GM13976 (cell line): ENCODE measurements at places on chromosomes 5 and 9.

DNA sequence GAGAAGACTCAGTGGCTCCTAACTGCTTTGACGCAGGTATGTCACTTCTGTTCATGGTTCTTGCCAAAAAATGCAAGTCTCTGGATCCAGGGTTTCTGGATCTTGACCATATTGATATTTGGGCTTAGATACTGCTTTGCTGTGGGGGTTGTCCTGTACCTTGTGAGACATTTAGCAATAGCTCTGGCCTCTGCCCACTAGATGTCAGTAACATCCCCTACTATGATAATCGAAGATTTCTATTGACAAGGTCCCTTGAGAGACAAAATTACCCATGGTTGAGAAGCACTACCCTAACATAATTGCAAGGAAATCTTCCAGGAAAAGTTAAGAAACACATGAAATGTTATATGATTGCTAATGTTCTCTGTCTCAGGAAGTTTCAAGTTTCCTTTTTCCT lies 285.4 kb downstream of the TMEM232 start:
- no peak for DNase-seq

GRCh38 chr5:78803353-78803752 lies 154.8 kb upstream of the LHFPL2 start:
- DNase-seq = no peak

- no peak for DNase-seq
Observed at GRCh38 chr9:85859765-85860164, 81.2 kb upstream of the NAA35 start.

- DNase-seq = no peak
Observed at GRCh38 chr5:174402222-174402812, 322.1 kb upstream of the MSX2 start.

GRCh38 chr5:169670769-169671525 lies 33.9 kb downstream of the DOCK2 start:
- peak; percentile 63 for DNase-seq

GRCh38 chr9:8074713-8075286 lies 275.2 kb upstream of the DMAC1 start:
- DNase-seq = no peak

GRCh38 chr5:42337607-42338006 lies 85.6 kb upstream of the GHR start:
- DNase-seq = no peak

GRCh38 chr5:157030692-157031091 lies 28.2 kb downstream of the HAVCR1 start:
- DNase-seq = no peak

GRCh38 chr5:57804505-57804904 lies 321.9 kb upstream of the ACTBL2 start:
- DNase-seq = no peak

GRCh38 chr9:126752881-126753670 lies 51.8 kb upstream of the ZBTB43 start:
- DNase-seq = no peak

DNA sequence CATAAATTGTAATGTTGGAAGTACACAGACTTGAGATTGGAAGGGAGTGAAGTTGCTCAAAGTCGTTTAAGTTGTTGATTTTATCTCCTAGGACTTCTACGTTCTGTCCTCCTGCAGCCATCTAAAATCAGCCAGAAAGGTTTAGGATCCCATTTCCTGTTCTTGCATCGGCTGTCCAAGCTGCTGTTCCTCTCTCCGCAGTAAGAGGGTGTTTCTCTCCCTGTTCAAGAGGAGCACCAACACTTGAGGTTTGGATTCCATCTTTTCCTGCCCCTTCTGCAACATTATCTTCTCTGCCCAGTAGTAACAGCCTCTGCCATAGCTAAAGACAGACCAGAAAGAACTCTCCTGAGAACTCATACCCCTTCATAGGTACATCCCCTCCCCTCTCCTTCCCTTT lies 373.4 kb downstream of the GADD45G start:
- no peak for DNase-seq

DNA sequence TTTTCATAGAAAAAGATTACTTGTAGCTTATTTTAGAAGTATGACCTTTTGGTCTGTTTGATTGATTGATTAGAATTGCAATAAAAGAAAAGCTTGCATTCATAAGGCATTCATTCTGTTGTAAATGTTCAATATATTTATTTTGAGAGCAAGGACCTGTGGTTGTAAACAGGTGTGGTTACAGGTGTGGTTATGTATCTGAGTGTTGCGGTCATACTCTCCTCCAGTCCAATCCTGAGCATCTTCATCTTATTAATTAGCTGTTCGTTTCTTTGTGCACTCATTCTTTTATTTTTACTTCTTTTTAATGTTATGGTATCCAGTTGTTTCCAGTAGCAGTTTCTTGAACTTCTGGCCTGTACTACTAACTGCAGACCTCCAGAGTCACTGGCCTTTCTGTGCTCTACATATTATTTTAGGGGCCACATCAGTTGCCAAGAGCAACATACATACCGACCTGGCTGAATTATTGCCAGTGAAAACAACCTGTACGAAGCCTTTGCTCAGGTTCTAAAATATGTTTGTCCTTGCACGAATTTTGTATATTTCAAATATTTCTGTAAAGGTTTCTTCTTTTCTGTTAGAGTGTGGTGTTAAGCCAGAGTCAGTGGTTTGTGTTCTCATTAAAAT lies 128.7 kb downstream of the CDC42SE2 start:
- no peak for DNase-seq

- DNase-seq = no peak
Observed at GRCh38 chr5:31442058-31442745, 89.7 kb downstream of the DROSHA start.

DNA sequence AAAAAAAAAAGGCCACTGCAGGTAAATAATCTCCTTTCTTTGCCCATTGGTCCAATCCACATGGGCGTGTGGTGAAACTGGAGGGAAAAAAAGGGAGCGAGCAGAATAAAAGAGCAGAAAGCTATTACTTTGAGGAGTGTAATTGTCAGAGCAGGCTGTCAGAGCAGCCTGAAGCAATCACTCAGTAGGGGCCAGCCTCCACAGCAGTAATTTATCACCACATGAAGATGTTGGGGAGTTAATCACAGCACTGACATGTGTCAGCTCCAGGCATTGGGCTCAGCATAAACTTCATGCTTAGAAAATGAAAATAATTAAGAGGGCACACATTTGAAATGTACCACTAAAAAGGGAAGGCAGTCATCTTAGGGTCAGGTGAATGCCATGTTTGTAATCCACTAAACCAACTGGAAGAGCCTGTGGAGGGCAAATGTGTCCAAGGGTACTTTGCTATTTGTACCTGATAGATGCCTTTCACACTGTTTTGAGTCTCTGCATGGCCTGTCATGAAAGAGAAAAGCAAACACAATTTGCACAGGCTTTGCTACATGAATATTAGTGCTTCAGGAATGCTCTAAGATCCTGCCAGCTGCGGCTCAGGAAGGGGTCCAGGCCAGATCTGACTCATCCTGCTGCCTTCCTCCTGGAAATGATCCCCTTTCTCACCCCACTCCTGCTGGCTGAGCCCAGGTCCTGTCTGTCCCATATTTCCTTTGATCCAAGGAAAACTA lies 2.9 kb upstream of the PTGER4 start:
- no peak for DNase-seq

DNA sequence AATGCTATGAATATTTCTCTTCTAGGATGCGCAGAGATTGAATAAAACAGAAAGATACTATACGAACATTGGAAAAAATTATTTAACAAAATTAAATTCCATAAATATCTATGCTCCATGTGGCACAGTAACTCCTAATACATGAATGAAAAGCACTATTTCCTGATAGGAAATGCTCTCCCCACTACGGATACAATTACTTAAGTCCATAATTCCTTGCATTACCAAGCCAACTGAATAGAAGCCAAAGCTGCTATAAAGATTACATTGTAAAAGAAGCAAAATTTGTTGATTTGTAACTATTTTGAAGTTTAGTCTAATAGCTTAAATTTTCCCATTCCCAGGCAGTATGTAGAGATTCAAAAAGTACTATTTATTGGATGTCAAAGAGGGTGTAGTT lies 61.8 kb upstream of the SNX2 start:
- DNase-seq = no peak

DNA sequence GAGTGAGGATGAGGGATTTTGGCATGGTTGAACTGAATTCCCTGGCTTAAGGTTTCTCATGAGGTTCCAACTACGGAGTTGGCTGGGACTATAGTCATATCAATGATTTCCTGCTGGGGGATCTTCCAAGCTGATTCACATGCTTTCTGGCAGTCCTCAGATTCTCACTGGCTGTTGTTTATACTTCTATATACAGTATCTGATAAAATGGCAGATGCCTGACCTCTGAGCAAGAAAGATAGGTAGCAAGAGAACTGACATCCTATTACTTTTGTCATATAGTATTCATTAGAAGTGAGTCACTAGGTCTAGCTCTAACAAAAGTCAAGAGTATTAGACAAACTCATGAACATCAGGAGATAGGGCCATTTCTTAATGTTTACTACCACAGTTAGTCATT lies 440.9 kb upstream of the EDIL3 start:
- DNase-seq = no peak

DNA sequence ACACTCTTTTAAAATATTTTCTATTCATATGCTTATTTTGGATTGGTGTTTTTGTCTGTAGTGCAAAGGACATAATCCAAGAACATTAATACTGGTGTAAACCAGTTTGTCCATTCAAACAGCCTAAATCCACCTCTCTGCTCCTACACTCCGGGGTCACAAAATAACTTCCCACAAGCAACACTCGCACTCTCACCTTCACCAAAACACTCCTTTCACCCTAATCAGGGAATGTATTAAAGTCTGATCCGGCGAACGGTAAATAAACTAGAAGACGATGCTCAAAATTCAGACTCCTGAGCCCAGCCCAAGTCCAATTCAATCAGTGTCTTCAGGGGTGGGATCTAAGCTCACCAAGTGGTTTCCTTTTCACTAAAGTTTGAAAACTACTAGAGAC lies 649 bp downstream of the AP3B1 start:
- peak; percentile 26 for DNase-seq

- DNase-seq = no peak
Observed at GRCh38 chr5:62690421-62690820, 111.8 kb downstream of the LRRC70 start.

DNA sequence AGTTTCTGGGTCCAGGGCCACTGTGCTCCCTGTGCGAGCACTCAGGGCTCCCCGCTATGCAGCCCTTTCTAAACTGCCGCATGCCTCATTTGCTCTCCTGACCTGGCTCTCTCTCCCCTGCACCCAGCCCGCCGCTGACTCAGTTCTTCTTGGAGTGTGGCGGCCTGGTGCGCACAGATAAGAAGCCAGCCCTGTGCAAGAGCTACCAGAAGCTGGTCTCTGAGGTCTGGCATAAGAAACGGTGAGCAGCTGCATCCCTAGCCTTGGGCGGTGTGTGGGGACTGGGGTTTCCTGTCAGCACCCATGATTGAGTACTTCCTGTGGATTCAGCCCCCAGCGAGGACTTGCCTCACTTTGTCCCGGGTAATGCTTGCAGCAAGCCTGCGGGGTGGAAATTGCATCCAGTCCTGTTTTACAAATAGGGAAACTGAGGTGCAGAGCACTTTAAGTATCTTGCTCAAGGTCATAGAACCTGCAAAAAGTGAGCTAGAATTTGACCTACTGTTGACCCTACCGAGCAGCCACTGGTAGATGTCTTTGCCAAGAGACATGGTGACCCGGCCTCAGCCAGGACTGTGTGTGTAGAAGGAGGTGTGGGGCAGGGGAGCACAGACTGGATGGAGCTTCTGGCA lies 27.9 kb downstream of the USP20 start:
- DNase-seq = no peak

GRCh38 chr9:75855509-75855908 lies 35.0 kb upstream of the PCSK5 start:
- no peak for DNase-seq

DNA sequence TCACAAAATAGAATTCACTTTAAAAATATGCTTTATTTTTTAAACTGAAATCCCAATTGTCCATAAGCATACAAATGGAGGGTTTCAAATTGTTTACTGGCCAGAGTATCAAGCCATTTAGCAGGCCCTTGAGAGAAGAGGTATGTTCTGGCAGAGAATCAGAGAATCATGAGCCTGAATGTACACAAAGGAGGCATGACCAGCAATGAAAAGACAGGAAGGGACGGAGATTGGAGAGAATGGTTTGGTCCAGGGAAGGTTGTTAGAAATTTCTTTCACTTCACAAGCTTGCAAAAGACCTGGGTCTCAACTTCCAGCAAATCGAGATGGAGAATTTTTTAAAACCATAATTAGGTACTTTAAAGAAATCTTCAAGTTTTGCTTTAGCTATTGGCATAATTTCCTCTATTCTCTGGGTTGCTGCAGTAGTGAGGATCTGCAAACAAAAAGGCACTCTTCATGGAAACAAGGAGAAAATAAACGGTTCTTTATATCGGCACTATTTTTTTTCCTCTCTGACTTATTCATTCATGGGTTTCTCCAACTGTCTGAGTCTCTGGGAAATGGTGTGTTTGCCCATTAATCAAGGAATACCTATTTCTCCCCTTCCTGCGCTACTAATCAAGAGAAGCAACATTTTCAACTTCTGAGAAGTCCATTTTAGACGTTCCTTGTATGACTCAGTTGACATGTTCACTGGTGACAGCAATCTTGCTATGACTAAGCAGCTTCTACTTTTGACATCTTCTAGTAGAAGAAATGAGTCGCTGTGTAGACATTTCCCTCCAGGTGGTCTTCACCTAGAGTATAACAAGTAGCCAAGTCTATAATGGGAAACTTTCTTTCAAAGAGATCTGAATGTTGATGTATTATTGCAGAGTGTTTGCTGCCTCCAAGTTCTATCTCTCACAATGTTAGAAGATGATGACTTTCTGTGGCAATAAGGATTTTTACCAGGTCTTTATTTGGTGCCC lies 23.1 kb upstream of the ERCC6L2 start:
- DNase-seq = peak; percentile 74

GRCh38 chr5:58771796-58772195 lies 188.9 kb downstream of the RAB3C start:
- no peak for DNase-seq

- no peak for DNase-seq
Observed at GRCh38 chr9:70031141-70031545, 12.5 kb upstream of the MAMDC2 start.

GRCh38 chr5:15440434-15440833 lies 59.5 kb upstream of the FBXL7 start:
- no peak for DNase-seq

DNA sequence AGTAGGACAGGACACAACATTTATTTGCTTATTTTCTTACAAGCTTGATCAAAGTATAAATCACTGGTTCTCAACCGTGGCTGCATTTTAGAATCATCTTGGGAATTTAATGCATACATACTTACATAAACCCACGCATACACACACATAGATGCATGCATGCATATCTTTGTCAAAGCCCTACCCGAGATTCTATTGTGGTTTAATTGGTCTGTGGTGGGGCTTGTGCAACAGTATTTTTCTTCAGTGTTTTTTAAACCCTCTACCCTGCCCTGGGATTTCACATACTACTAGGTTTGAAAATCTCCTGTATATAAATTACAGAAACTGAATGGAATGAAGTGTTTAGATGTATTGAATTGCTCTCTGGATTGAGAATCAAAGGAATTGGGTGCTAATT lies 1166.2 kb downstream of the MAT2B start:
- no peak for DNase-seq
